Forelimb muscle (tissue), 1 donor: ENCODE measurements at places on chromosomes 5 and 9. TPM values are rescaled to one million over a fixed set of nuclear protein-coding genes. Genes with fewer than 3 reads are reported as not detected.

IDNK gene
- polyA plus RNA-seq, result 4.2 TPM

LCN12 gene
- 0.71 TPM for polyA plus RNA-seq

DAPK1 gene
- polyA plus RNA-seq, result 20.6 TPM

RCL1 gene
- 13.5 TPM for polyA plus RNA-seq

RNF183 gene
- not detected for polyA plus RNA-seq

FGD3 gene
- 3.8 TPM for polyA plus RNA-seq

HMHB1 gene
- 0.38 TPM for polyA plus RNA-seq

PCDHA9 gene
- polyA plus RNA-seq, result not detected

CD14 gene
- polyA plus RNA-seq, result 18.3 TPM

DNA sequence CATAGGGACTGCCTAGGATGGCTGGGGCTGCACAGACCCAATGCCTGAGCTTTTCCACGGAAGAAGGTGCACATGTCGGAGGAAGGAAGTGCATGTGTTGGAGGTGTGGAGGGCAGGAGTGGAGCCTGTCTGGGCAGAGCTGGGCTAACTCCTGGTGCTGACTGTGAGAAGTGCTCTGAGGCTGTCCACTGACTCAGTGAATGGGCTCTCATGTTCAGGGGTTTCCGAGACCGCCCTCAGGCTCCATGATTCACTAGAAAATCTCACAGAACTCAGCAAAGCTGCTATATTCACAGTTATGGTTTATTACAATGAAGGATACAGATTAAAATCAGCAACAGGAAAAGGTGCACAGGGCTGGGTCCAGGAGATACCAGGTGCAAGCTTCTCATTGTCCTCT is 37.2 kb downstream of the NTNG2 start:
- no peak for DNase-seq

GRCh38 chr5:119220576-119221197 is 135.1 kb upstream of the TNFAIP8 start:
- DNase-seq, result no peak

- no peak for DNase-seq
Measured at GRCh38 chr9:110599468-110599867, 19.9 kb upstream of the SVEP1 start.

- no peak for DNase-seq
Measured at GRCh38 chr9:109852556-109852955, 72.6 kb downstream of the PALM2AKAP2 start.

DNA sequence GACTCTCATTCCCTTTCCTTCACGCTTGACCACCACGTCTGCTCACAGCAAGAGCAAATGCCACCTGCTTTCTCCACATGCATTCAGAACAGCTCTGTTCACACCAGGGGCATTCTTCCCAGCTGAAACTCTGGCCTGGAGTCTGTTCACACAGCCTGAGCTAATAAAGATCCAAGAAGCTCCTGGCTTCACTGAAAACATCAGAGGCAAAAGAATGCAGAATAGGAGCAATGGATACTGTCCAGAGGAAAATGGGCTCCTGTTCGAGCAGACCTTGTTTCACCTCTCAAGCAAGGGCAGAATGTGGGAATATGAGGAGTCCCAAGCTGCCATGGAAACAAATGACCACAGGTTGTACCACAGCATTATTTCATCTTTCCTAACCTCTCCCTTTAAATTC is 402.7 kb upstream of the TNC start:
- DNase-seq, result no peak

DNA sequence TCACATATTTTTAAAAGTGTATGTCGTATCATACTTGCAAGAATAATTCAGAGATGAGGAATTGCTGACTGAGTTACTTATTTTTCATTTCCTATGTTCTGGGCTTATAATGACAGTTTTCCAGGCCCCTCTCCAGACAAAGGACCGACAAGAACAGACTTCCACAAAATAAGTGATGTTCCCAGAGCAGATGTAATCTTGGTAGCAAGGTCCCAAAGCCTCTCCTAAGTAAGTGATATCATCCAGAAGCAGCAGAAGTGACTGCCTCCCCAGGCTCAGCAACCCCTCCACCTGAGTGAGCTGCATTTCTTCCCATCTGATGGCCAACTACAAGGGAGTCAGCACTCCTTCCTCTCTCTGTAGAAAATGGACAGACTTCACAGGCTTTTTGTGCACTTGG is 57.1 kb downstream of the SEMA6A start:
- DNase-seq, result no peak

- DNase-seq, result no peak
Measured at GRCh38 chr9:15295761-15296405, 11.1 kb downstream of the TTC39B start.

- no peak for DNase-seq
Measured at GRCh38 chr9:120109242-120109641, 470.7 kb downstream of the CDK5RAP2 start.

DNA sequence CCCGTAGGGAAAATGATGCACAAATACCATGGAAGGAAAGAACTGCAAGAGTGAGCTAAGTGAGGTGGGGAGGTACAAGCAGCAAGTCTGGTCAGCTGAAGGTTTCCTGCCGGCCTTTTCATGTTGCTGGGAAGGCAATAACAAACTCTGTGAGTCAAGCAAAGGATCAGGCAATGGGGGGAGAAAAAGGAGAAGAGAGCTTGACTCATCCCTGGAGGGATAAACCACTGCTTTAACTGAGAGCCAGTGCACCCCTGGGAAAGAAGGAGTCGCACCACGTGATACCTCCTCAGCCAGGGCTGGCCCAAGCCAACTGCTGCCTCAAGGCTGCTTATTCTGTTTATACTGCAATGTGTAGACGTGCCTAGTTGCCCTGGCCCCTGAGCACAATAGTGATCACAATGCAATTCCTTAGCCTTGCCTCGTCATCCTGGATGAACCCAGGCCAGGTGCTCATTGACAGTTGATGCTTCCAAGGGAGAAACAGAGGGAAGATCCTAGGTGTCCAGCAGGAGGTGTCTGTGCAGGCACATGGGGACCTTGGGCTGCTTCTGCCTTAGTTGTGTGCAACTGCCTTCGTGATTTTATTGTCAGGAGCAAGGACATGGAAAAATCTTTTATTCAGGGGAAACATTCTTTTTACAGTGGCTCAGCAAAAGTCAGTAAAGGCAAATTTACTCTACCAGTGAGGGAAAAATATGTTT is 203.0 kb upstream of the TUT7 start:
- DNase-seq, result no peak

GRCh38 chr5:119655061-119655460 is 25.7 kb downstream of the FAM170A start:
- DNase-seq, result no peak

- no peak for DNase-seq
Measured at GRCh38 chr9:2087500-2088313, 72.6 kb downstream of the SMARCA2 start.

DNA sequence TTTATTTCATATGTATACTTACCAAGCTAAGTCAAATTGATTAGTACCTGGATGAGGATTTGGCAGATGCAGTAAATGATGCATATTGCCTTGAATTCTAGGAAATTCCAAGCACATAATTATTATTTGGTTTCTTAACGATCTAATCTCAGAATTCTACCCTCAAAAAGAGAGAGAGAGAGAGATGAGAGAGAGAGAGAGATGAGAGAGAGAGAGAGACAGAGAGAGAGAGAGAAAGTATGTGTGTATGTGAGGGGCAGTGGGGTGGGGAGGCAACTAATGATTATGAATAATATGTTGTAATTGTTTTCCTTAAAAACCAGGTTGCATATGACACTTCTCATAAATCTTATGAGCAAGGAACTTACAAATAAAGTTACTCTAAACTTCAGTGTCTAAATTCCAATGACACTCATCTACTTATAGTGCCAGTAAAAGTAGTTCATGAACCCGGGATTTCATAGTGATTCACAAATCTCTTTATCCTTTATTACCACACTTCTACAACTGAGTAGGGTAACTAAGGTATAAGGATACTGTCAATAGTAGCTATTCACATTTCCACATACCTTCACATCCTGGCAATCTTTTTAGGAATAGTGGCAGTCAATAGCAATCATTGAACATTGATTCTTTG is 60.5 kb upstream of the EDIL3 start:
- DNase-seq, result no peak

GRCh38 chr5:77492653-77493000 is 511 bp upstream of the WDR41 start:
- DNase-seq, result no peak

- DNase-seq, result no peak
Measured at GRCh38 chr5:38615042-38615441, 58.6 kb upstream of the LIFR start.

GRCh38 chr5:54541823-54542783 is 24.5 kb downstream of the SNX18 start:
- DNase-seq, result no peak

DNA sequence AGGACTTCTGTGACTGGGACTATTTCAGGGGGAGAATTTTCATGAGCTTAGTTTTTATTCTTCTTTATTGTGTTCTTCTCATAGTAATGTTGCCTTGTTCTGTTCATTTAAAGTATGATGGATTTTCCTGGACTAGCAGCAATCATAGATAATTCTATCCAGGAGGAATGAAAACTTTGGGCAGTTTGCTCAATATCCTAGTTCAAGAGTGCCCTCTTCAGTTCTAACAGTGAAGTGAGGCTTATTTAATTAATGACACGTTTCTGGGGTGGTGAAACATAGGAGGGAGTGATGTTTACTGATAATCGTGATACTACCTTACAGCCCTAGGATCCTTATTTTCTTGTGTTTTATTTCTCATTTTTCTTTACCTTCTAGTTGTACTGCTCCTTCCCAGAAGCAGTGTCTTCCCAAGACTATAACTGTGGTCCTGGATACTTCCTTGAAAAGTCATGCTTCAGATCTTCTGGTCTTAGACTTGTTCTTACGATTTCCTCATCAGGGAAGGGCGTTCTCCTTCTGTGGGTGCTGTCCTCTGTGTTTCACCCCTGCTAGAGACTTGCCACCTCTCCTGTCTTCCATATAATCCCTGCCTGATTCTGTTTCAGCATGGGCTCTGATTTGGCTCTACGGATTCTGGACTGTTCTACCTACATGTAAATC is 57.4 kb downstream of the CFAP95 start:
- no peak for DNase-seq

- DNase-seq, result no peak
Measured at GRCh38 chr9:79193001-79193400, 378.8 kb upstream of the TLE4 start.

DNA sequence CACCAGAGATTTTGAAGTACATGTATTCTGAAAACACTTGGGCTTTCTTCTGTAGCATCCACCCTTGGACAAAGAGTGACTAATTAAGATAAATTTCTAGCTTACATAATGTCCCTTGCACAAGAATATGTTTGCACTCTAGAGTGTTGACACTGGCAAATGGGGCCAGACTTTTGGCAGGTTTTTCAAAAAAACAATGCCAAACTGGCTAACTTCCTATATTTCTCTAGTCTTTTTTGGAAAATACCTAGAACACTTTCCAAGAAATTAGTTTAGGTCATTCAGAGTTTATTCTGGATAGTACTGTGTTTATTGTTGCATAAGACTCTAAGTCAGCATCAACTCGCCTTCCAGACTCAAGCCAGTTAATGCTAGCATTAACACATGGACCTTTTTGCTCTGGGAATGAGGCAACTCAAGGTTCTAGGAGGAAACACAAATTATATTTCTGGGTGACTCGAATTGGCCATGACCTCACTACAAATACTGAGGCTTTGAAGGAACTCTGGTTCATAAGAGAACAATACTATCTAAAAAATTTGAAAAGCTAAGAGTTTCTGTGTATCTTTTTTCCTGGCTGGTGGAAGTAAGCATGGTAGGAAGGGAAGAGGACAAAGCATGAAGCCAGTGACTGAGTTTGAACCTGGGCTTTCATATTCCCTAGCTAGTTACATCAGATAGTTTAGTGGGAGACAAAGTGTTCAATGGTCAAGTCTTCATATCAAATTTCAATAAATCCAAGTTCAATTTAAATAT is 101.6 kb downstream of the NREP start:
- DNase-seq, result no peak
